ENCODE measurements at places on chromosomes 7 and 10.

GRCh38 chr10:75400771-75401568 lies 594 bp downstream of the ZNF503 start:
- DNase-seq, result peak; percentile 19

DNA sequence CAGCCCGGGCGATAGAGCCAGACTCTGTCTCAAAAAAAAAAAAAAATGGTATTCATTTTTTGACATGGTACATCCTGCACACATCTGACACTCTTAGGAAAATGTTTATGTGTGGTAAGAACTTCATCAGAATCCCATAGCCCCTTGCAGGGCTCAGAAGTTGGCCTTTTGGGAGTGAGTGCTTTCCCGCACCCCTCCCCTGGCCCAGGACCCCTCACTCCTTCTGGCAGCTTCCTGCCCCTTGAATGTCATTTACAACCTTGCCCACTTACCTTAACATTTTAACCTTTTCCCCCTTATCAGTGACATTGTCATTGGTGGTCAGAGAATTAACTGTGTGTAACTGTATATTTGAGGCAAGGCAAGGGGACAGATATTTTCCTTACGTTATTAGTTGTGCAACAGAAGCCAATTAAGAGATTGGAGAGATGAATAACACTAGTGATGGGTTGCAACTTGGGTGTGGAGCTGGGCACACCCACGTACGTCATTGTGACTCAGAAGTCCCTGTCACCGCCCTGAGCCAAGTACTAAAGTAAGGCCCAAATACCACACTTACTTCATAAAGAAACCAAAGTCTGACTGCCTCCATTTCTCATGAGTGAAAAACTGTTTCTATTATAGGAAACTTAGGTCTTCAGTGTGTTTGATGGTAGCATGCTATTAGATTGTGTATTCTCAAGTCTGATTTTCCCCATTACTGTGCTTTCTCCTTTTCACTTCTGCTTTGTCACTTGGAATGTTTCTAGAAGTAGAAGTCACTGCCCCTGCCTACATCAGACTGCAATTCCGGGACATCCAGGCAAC lies 31.6 kb downstream of the OGDH start:
- DNase-seq, result no peak

GRCh38 chr7:138512092-138512858 lies 52.2 kb downstream of the TRIM24 start:
- no peak for DNase-seq

DNA sequence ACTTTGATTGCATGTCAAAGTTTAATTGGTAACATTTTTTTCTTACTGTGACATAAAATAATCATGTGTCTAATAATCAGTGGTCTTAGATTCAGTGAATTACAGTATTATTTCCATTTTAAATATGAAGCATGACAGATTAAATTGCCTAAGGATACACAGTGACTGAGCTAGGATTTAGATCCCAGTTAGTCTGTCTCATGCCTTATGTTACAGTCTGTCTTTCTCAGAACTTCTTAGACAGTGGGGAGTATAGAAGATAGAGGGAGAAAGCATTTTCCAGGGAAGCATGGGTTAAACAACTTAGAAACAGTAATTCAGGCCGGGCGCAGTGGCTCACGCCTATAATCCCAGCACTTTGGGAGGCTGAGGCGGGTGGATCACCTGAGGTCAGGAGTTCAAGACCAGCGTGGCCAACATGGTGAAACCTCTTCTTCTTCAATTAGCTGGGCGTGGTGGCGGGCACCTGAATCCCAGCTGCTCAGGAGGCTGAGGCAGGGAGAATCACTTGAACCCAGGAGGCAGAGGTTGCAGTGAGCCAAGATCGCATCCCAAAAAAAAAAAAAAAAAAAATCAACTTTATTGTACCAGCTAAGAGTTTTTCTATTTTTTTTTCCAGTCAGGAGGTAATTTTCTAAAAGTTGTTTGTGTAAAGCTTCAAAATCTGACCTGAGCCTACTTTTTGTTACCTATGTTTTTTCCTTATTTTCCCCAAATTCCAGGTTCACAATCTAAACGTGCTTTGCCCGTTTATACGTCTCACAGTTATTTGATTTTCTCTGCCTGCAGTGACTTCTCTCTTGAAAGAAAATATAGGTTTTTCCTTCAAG lies 3.3 kb downstream of the CASD1 start:
- DNase-seq, result no peak

- no peak for DNase-seq
Measured at GRCh38 chr10:3442451-3442990, 269.9 kb upstream of the PITRM1 start.

GRCh38 chr10:33120700-33121099 lies 162.7 kb upstream of the ITGB1 start:
- no peak for DNase-seq

DNA sequence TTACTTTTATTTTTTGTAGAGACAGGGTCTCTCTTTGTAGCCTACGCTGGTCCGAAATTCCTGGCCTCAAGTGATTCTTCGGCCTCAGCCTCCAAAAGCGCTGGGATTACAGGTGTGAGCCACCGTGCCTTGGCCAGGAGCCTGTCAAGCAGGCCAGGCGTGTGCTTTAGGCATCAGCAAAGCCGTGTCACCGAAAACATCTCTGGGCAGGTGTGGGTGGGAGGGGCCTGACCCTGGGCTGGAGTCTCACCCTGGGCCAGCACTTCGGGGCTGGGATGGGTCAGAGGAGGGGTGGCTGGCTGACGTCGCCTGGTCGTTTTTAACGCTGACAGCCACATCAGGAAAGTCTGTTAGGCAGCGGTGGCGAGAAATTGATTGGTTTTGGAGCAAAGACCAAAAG lies 80.9 kb downstream of the UNCX start:
- DNase-seq, result no peak

GRCh38 chr10:7945034-7945433 lies 109.5 kb upstream of the GATA3 start:
- no peak for DNase-seq

DNA sequence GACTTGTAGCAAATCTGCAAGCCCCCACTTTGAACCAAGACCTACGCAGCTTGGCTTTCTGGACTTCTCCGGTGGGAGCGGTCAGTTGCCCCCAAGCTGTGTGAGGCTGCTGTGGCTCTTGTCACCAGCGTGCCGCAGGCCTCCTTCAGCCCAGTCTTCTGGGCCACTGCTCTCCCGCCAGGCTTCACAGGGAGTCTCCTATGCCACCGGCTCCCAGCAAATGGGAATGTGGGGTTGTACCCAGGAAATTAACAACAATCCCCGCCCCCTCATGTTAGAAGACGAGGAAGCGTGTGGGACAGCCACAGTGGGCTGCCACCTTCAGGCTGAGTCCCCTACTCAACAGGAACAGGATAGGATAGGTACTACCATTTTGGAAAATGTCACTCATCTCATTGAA lies 4.2 kb downstream of the WDR86 start:
- DNase-seq, result no peak

- DNase-seq, result no peak
Measured at GRCh38 chr10:95500097-95500496, 61.1 kb downstream of the SORBS1 start.

DNA sequence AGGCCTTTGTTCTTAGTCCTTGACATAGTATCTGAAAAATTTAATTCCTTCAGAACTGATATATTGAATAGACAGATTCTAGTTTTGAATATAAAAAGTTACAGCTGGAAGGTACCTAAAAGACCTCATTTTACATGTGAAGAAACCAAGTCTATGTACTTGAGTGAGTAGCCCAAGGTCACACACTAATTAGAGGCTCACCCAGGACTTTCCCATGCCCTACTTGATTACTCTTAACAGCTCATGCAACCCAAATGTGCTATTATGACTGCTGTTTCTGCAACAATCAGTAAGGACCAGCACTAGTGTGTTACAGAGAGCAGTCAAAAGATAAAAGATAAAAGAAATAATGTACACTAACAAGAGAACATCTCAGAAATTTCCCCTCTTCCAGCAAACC lies 40.7 kb upstream of the BET1 start:
- no peak for DNase-seq

- no peak for DNase-seq
Measured at GRCh38 chr7:23001610-23002009, 12.3 kb downstream of the HYCC1 start.

DNA sequence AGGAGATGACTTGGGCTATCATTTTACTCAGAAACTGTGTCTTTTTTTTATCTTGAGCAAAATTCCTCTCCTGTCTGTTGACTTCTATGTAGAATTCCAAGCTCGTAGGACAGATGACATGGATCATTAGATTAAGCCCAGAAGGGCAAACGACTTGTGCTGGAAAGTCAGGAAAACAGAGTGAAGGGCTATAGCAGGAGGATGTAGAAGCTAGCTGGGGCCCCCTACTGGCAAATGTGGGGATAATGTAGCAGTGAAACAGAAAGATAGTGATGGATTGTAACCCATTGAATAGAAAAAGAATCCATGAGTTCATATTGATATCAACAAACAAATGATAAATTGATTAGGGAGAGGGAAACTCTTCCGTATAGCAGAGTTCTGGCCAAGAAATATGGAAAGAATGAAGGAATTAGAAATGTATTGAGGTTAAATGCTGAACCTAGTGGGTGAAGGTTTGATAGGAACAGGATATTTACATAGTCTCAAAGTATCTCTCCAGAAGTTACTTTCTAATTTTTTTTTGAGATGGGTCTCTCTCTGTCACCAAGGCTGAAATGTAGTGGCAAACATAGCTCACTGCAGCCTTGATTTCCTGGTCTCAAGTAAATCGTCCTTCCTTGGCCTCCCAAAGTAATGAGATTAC lies 103.6 kb downstream of the LYZL1 start:
- peak; percentile 8 for DNase-seq

DNA sequence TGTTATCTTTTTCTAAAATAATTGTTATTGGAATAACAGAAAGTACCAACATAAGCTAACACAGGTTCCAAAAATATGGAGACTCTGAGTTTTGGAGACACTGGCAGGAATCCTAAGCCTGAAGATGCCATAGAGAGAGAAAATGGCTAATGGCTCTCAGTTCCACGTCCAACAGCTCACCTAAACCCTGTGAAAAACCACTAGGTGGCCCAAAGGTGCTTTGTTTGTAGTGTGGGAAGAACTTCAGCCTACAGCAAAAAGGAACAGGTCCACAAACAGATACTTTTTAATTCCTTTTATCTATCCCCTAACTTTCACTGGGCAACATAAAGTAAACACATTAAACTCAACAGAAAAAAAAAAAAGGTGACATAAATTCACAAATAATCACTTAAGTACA lies 272.3 kb downstream of the SEMA3D start:
- no peak for DNase-seq

DNA sequence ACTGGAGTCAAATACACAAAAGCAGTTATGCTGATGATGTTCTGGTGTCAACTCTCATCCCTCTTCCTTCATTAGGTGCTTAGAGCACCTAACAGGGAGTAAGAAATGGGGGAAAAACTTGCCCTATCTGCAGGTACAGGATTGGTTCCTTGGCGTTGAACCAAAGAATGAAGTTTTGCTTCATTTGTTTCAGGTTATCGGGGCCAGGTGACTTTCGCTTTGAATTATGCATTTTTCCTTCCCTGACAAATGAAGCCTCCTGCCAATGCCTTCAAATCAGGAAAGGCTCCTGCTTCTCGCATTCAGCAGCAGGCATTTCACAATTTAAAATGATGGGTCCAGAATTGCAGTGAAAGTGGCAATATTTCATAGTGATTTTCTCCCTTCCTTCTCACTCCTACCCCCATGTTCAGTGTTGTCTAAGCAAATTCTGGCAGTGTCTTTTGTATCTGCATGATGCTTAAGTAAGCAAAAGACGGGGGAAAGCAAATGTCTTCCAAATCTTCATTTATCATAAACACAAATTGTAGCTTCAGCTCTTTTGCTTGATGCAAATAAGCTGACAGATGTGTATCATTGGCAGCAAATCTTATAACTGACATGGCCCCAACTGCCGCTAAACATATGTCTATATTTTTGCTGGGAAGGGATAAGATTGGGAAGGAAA lies 29.4 kb downstream of the DNAJB9 start:
- DNase-seq, result no peak

- DNase-seq, result no peak
Measured at GRCh38 chr7:142457146-142457703, 199.4 kb upstream of the PRSS58 start.

- DNase-seq, result no peak
Measured at GRCh38 chr10:117718986-117719920, 176.7 kb downstream of the EMX2 start.

DNA sequence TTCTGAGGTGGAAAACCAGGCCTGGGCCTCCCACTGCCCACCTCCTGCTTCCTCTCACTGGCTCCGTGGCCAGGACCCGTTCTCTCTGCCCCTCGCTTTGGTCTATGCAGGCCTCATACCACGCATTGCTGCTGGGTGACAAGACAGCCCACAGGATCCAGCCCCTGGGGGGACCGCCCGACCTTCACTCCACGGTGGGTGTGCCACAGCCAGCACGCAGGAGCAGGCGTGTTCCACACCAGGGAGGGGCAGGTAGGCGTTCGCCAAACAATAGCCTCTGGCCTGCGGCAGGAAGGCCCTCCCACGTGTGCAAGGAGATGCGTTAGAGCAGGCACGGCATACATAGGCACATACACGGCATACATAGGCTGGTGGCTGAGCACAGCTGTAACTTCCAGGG lies 233.4 kb downstream of the WDR37 start:
- DNase-seq, result no peak

DNA sequence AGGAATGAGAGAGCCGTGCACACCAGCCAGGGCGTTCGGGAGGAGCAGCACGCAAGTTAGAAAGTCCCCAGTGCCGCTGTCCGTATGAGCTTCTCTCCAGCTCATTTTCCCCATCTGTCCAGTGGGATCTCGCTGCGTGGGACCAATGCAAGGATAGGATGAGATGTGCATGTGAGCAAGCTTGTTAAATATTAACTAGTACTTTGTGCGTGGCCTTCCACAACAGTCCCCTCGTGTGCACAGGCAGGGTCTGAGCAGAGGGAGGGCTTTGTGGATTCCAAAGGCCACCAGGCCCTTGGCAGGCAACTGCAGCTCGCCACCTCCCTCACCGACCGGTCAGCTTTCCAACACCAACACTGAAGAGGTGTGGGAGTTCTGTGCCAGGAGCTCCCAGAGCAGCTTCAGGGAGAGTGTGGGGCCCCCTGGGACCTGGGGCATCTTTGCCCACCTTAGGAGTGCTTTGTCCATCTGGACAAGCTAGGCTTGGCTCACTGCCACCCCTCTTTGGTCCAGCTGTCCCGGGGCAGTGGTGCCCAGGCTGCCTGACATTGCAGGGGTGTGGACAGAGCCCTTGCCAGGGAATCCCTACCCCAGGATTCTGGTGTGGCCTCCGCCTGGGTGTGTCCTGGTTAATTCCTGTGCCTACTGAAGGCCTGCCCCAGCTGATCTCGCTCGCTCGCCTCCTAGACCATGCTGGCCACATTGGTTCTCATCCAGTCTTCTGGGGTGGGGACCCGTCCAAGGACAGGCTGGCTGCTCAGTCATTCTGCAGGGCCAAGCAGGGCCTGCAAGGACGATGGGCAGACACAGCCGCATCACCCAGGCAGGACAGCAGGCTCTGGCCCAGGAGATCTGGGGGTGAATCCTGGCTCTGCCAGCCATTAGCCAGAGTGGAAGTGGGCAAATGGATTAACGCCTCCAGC lies 5.3 kb downstream of the FAM20C start:
- no peak for DNase-seq

DNA sequence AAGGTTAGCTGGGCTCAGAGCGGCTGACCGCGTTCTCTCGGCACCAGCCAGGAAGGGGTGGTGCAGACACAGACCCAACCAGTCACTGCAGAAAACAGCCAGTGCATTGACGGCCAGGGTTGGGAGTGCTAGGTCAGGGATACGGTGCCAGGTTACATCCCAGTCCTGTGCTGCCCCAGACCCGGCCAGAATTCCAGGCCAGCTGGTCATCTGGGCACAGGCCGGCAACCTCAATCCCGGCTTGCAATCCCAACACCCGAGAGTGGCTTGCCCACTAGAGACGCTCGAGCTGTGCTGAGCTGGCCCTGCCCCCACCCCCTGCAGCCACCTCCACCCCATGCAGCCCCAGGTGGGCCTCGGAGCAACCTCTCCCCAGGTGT lies 3.8 kb downstream of the PRAP1 start:
- DNase-seq, result no peak

- DNase-seq, result no peak
Measured at GRCh38 chr7:123645516-123645915, 10.2 kb upstream of the LMOD2 start.

Measured in DMS79 treated with DMSO at 0.1 percent for 48 hours (cell line).